ENCODE measurements at places on chromosomes 1 and 21. TPM values are rescaled to one million over a fixed set of nuclear protein-coding genes. Genes with fewer than 3 reads are reported as not detected.

DNA sequence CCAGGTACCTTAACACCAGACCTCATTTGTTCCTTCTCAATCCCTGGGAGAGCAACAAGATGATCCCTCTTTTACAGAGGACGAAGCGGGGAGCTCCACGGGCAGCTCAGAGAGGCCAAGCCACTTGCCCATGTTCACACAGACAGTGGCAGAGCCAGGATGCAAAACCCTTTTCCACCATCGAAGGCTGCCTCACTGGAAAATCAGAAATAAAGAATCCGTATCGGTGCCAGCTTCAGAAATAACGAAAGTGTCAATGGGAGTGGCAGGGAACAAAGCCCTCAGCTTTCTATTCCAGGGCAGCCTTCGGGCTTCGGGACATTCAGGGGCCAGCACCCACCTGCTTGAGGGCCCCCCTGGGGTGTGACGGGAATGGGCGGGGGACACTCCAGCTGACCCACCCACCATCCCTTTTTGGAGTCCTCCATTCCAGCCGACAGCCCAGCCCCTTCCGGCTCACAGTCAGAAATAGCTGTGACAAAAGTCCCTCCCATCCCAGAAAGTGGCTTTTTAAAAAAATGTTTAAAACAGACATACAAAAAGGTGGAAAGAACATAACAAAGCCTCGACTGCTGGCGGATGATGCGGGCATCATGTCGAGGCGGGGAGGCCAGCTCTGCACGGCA, 6.0 kb downstream of the IFFO2 start:
- DNase-seq: no peak

GRCh38 chr1:2875707-2876561, 74.4 kb upstream of the TTC34 start:
- DNase-seq: no peak

DNA sequence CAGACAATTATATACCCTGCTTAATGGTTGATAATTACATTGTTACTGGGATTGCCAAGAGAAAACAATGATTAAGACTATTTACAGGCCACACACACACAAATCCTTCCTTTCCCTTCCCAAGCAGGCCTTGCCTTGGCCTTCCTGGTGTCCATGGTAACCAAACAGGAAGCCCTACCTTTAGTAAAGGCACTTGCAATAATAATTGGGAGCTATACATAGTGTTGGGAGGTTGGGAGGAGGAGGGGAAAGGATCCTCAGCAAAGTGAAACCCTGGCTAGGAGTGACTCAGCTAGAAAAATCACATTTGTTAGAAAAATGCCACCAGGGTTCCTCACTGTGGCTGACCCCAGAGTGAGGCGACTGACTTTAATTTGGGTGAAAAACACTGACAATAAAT, 122.3 kb upstream of the ADAR start:
- DNase-seq: peak; percentile 93

GRCh38 chr1:46520063-46520911, 30.7 kb downstream of the DMBX1 start:
- DNase-seq: no peak

- DNase-seq: no peak
Observed at GRCh38 chr1:19395678-19396192, 83.6 kb downstream of the SLC66A1 start.

- no peak for DNase-seq
Observed at GRCh38 chr21:14688412-14688811, 142.3 kb upstream of the SAMSN1 start.

DNA sequence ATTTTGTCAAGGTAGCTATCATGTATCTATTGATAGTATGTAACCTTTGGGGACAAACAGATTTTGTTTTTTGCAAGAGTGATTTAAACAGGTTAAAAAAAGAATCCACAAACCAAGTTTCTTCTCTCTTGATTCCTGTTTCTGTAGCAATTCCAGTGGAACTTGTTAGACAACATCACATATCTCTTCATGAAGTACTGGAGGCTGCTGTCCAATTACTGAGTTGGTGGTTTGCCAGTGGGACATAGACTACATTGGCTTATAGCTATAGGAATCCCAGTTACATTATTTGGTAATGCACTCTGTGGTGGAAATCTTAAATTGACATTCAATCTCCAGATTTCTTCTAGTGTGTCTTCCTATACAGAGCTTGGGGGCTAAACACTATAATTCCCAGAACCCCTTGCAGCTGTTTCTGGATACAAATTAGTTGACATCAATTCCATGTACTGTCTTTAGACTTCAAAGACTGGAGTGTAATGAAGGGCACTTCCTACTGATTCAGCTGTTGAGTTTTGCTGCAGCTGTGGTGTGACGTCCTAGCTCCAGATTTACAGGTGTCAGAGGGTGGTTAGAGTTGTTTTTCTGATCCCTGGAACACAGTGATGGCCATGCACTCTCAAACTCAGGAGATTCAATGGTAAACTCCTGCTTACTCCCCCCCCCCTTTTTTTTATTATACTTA, 29.4 kb upstream of the GCLM start:
- DNase-seq: no peak

- no peak for DNase-seq
Observed at GRCh38 chr21:32484706-32485380, 72.3 kb downstream of the EVA1C start.

DNA sequence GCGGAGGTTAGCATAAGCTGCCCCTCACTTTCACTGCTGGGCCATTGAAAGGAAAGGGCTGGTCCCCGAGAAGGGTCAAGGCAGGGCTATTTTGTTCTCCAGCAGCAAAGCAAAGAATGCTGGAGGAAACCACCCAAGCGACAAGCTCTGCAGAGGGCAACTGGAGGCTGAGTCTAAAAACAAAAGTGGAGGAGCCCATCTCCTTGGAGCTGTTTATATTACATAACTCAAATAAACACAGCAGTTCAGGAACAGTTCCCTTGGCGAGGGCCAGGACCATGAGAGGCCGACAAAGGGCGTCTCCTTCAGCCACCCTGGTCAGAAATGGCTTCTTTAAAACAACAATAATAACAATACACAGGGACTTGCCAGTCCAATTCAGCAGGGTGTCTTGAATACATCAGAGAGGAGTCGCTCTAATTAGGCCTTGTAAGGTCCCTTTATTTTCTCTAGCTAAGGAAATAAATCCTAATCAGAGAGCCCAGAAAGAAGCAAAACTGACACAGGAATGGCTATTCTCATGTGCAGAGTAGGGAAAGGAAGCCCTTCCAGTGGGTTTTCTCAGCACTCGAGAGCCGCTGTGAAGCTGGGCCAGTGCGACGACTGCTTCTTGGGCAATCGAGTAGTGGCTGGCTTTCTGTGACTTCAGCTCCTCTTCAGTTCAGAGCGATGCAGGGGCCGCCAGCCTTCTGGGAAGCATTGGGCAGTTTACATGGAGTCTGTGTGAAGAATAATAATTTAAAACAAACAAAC, 57.0 kb upstream of the TARBP1 start:
- DNase-seq: peak; percentile 83

- DNase-seq: no peak
Observed at GRCh38 chr21:35113064-35113463, 64.0 kb upstream of the RUNX1 start.

DNA sequence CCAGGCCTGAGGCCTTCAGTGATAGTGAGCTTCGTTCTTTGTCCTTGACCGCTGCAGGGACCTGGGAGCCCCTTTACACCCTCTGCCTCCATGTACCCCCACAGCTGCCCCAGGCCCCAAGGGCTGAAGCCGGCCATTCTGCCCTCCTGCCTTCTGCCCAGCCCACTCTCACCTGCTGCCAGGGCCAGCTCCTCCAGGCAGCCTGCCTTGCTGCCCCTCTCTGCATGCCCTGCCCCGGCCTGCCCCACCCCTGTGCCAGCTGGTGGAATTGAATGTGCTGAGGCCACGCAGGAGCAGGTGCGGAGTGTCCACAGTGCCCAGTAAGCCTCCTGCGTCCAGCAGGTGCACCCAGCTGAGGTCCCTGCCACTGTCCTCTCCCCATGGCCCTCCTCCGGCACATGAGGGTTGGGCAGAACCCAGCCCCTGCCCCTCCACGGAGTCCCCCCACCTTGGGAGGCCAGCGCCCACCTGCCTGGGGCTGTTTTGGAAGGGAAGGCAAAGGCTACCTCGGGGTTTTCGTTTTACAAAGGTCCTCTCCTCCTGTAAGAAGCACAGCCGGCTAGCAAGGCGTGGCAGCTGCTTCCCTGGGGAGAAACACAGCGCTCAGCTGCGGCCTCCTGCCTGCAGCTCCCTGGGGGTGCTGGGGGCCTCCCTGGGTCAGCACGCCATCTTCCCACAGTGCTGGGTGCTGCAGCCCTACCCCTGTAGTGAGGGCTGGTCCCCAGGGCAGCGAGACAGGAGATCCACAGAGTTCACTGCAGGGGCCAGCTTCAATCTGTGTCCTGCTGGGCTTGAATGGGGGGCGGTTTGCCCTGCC, 21.0 kb downstream of the MMEL1 start:
- no peak for DNase-seq

GRCh38 chr21:39601187-39601928, 11.4 kb upstream of the B3GALT5 start:
- no peak for DNase-seq

DNA sequence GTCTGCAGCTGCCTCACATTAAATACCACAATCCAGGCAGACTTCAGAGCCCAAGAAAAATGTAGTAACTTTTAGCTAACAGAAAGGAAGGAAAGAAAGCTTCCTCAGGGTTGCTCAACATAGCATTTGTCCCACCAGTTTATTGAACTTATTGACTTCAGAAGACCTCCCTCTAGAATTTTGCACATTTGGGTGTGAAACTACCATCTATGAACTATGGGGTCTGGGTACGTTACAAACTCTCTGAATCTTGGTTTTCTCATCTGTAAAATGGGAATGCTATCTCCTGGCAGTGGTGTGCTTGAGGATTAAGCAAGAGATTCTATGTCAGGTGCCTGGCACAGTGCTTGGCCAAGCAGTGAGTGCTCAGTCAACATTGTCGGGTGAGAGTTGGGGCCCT, at the start of gene ZP4:
ZP4 (minus strand) TSS at position 101 of the 400 bp plus-strand sequence. CDS start 287 bp downstream, outside the sequence.
- no peak for DNase-seq

DNA sequence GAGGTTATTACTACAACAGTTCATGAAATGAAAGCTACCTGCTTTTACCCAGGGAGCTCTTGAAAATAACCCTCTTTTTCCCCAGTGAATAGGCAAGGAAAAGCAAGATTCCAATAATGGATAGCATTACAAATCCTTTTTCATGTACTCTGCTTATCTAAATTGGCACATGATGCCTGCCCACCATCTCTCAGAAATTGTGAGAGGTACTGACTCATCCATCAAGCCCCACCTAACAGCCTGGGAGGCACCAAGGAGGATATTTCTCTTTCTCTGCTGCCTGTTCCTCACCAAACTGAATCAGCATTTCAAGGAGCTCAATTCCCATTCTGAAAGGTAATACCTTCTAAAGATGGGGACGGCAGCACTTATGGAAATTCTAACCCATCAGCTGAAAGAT, 34.4 kb downstream of the PALMD start:
- peak; percentile 58 for DNase-seq

DNA sequence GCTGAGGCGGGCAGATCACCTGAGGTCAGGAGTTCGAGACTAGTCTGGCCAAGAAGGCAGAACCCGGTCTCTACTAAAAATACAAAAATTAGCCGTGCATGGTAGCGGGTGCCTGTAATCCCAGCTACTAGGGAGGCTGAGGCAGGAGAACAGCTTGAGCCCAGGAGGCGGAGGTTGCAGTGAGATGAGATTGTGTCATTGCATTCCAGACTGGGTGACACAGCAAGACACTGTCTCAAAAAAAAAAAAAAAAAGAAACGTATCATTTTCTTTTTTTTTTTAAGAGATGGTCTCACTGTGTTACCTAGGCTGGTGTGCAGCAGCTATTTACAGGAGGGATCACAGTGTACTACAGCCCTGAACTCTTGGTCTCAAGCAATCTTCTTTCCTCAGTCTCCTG, 47.3 kb downstream of the ITGB3BP start:
- no peak for DNase-seq

GRCh38 chr1:228510803-228511413, 23.7 kb downstream of the RNF187 start:
- no peak for DNase-seq

- DNase-seq: no peak
Observed at GRCh38 chr21:25307489-25307888, 299.8 kb downstream of the MRPL39 start.

- no peak for DNase-seq
Observed at GRCh38 chr1:18922848-18923755, 20.7 kb upstream of the ALDH4A1 start.

DNA sequence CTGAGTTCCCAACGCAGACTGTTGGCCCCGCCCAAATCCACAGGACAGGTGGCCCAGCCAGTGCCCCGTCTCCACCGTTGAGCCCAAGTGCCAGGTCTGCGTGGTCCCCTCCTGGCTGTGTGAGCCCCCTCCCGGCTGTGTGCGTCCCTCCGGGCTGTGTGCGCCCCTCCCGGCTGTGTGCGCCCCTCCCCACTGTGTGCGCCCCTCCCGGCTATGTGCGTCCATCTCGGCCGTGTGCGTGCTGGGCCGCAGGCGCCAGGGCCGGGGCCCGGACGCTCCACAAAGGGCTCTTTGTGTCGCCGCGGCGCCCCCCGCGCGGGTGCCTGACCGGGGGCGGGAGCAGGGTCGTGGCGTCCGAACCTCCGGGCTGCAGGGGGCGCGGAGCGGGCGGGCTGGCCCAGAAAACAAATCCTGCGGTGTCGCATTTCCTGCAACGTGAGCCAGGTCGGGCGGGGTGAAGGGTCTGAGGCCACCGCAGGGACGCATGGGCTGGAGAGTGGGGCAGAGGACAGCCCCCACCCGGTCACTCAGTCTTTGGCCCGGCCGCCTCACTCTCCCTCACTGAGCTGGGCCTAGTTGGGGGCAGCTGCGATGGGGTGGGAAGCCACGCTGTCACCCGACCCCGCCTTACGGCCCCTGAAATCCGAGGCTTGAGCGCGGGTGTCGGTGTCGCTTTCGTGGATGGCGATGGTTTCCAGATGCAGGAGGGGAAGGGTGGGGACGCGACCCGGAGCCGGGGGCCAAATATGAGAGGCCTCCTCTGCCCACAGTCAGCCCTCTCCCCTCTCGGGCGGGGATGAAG, 18.8 kb downstream of the TNFRSF25 start:
- DNase-seq: no peak

SAMD13 gene
- polyA plus RNA-seq: 0.65 TPM

PTPRC gene
- polyA plus RNA-seq: not detected

TPTE gene
- polyA plus RNA-seq: not detected

GPR52 gene
- 0.33 TPM for polyA plus RNA-seq

SLFNL1 gene
- 0.14 TPM for polyA plus RNA-seq

PLA2G2F gene
- not detected for polyA plus RNA-seq

ATAD3C gene
- not detected for polyA plus RNA-seq

DNASE2B gene
- not detected for polyA plus RNA-seq

VSIG8 gene
- polyA plus RNA-seq: not detected

All from endothelial cell of umbilical vein (primary cell).